ENCODE measurements at places on chromosomes 2 and 18. TPM values are rescaled to one million over a fixed set of nuclear protein-coding genes. Genes with fewer than 3 reads are reported as not detected.
A peak's percentile ranks its signal among the peaks of the same experiment; 100 is the strongest.

Gene ASXL3
- not detected for total RNA-seq

Gene REEP1
- 0.19 TPM for total RNA-seq

Gene THADA
- total RNA-seq = 55.4 TPM

- no peak for DNase-seq
These were observed 185.4 kb upstream of the GLI2 start for GRCh38 chr2:120550282-120550681.

DNA sequence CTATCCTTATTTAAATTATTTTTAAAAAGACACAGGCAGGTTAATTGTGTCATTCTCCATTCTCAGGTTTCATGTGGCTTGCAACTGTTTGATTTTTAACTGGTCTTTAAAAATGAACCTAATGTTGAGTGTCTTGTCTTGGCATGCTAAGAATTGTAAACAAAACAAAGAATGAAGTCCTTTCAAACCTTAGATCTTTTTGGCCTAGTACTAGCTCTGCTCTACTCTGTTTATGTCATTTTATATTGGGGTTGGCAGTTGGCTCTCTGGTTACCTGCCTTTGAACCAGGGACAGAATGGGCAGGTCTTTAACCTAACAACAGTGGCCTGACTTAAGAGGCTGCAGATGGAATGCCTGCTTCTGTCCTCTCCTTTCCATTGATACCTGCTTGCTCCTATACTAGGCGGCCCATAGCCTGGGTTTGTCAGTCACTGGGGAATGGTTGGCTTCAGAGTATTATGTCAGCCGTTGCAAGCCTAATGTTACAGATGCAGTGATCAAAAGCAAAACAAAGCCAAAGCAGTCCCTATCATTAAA lies 85.5 kb downstream of the MTA3 start:
- no peak for DNase-seq

DNA sequence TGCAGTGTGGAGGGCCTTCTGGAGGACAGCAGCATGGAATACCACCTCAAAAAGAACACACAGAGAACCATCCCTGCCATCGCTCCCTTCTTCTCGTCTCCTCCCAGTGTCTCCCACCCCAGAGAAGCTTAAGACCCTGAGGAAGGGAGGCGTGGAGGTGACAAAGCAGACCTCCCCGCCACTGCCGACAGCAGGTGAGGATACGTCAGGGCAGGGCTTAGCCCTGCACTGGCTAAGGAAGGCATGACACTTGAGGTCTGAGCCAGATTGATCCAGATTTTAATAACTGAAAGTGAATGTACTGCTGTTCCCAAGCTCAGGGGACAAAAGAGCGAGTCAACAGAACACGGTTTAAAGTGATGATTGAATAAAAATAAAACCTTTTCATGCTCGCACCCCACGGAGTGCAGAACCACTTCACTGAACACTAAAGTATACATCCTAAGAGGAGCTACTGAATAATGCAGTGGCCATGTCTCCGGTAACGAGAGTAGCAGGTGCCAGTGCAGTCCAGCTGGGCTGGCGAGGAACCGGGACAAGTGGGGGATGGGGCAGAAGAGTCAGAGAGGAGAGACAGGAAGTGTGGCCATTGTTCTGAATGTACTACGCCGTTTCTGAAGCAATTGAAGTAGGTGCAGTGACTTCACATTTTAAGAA lies 391.0 kb downstream of the CDH2 start:
- no peak for DNase-seq

- peak; percentile 74 for DNase-seq
These were observed 678 bp upstream of the OTX1 start for GRCh38 chr2:63049970-63050333.

- no peak for DNase-seq
These were observed 33.5 kb downstream of the CUL3 start for GRCh38 chr2:224551693-224552092.

- DNase-seq = no peak
These were observed 460 bp upstream of the ZBTB7C start for GRCh38 chr18:48409591-48410094.

GRCh38 chr2:137937246-137937645 lies 27.0 kb upstream of the HNMT start:
- DNase-seq = no peak

DNA sequence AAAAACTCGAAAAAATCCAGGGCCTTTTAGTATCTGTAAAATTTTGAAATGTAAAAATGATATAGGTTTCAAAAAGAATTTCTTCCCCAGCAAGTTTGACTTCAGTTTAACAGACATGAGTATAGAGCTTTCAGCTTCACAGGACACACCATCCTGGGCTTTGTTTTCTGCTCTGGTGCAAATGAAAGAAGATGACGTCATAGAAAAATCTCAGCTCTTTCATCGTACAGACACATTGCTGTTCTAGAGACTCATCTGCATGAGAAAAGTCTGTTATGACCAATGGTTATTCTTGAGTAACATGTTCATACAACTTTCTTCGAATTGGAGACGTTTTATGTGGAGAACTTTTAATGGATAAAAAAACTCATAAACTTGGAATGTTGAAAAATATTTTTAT lies 111.7 kb upstream of the DYNAP start:
- no peak for DNase-seq

- DNase-seq = no peak
These were observed 80.5 kb upstream of the KCNH7 start for GRCh38 chr2:162919111-162919510.

GRCh38 chr2:168189835-168190569 lies 57.4 kb downstream of the STK39 start:
- DNase-seq = no peak

Data from activated CD4-positive, alpha-beta T cell treated with anti-CD3 and anti-CD28 coated beads, Interleukin-2, amount 10 ng/mL, durations not matched to agents 24 days and 14 days (primary cell).